GM04504 (cell line): ENCODE measurements at places on chromosomes 5 and 9.

DNA sequence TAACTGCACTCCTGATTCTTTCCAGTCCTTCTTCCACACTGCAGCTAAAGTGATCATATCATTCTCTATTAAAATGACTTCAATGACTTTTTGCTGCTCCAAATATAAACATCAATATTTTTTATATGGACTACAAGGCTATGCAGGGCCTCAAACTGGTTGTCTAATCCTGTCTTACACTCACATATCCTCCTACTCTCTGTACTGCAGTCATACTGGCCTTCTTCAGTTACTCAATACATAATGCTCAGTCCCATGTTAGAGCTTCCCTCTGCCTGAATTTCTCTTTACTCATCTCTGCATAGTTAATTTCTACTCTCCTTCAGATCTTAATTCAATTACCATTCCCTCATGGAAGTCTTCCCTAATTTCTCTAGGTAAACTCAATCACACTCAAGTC lies 3.4 kb downstream of the MEIKIN start:
- no peak for DNase-seq

GRCh38 chr5:160420331-160420610 lies 1.4 kb upstream of the PTTG1 start:
- DNase-seq, result no peak

DNA sequence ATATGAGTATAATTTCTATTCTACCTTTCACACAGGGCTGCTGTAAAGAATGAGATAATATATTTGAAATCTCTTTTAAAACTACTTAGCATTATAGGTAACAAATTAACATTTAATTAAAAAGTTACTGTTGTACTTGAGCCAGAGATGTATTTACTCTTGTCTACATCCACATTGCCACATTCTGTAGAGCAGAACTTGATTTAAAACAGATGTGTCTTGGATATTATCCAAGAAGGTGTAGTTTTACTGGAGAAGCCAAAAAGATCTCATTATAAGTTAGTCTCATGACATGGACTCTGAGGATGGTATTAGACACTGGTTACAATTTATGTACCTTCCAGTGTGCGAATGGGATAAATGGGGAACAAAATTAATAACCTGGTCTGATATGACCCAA lies 293.1 kb upstream of the CCNH start:
- DNase-seq, result no peak

DNA sequence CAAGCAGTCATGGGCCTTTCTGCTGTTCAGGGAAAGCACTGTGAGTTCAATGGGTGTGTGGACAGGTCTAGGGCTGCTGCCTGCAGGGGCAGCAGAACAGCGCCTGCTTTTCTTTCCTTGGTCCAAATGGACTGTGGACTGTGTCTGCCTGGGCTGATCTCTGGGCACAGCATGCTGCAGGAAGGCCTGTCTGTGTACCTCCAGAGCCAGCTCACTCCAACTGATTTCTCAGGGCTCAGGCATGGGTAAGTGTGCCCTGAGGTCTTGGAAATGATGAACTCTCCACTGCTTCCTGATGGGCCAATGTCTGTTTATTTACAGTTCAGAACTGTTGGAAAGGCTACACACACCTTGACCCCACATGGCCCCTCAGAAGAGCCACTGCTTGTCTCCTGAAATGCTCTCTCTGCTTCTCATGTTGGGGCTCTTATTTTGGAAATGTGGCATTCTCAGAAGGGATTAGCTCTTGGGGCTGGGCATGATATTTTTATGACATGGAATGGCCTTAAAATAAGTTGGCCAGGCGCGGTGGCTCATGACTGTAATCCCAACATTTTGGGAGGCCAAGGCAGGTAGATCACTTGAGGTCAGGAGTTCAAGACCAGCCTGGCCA lies 27.0 kb downstream of the SLC22A4 start:
- no peak for DNase-seq

- DNase-seq, result no peak
Measured at GRCh38 chr5:32851559-32852173, 140.5 kb downstream of the NPR3 start.

GRCh38 chr9:122347348-122348287 lies 23.2 kb upstream of the PTGS1 start:
- no peak for DNase-seq

DNA sequence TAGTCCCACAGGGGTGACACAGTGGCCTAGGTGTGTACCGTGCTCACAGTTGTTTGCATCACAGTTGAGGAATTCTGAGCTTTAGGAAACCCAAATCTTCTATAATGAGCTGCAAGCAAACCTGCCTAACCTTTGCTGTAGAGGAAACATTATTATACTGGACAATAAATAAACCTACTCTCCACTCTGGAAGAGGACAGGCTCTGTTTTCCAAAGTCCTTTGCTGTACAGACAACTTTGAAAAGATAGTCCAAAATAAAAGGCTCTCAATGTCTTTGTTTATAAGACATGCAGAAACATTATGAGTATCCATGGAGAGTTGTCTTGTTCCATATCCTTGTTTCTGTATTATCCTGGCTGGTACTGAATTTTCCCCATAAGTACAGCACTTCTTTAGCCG lies 29.4 kb downstream of the ZNF131 start:
- no peak for DNase-seq

DNA sequence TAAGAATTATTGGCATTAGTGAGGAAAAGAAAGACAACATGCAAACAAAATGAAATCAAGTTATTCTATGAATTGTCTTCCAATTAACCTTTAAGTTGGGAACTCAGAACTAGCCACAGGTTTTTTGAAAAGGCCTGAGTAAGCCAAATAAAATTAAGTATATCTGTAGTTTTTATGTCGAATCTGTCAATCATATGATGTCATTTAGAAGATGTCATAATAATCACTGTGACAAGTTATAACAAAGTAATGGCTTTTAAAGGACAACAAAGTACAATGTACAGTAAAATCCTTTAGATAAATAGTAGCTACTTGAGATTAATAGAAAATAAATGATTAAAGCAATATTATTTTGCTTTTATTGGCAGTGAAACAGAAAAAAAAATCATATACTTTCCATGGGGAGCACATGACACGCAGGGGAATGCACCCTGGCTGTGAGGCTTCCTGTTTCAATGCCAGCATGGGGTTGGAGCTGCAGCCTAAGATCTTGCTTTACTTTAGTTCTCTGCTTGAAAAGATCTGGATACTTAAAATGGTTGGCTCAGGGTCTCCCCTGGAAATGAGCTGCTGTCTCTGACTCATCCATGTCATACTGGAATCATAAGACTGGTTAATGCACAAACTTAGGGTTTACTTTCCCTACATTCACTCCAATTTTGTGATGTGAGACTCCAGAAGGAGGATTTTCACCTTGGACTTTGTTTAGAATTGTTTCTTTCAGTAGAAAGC lies 284.3 kb downstream of the TAF11L14 start:
- DNase-seq, result no peak

DNA sequence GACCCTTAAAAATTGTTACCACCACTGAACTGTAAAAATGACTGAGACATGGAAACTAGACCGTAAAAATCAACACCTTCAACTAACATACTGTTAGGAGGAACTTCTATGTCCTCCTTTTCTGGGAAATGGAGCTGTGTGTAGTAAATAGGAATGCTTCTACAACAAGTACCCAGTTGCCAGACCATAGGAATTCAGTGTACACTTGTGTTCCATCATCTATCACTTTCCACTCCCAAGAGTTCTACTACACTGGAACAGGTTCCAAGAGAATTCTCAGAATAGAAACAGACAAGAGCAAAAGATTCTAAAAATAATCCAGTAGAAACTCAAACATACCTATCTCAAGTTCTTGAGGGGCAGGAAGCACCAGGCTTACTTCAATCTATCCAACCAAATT lies 23.6 kb downstream of the UBAP2 start:
- no peak for DNase-seq

DNA sequence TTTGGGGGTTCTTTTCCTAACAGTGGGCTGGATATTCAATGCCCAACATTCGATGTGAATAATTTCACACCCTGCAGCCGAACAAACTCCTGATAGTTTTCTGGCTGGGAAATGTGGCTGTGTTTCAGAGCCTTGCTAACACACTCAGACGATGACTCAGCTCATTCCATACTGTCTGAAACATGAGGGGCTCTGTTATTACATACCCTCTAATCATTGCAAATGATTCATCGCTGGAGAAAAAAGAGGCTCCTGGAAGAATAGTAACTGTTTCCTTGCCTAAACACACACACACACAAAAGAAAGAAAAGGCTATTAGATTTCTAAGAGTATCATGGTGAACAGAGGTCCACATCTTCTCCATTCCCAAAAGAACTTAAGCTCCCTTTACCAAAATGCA lies 75.8 kb downstream of the OXCT1 start:
- DNase-seq, result peak; percentile 68

GRCh38 chr5:40652441-40653220 lies 27.1 kb upstream of the PTGER4 start:
- DNase-seq, result no peak

GRCh38 chr5:135072387-135073281 lies 38.6 kb upstream of the PITX1 start:
- no peak for DNase-seq

DNA sequence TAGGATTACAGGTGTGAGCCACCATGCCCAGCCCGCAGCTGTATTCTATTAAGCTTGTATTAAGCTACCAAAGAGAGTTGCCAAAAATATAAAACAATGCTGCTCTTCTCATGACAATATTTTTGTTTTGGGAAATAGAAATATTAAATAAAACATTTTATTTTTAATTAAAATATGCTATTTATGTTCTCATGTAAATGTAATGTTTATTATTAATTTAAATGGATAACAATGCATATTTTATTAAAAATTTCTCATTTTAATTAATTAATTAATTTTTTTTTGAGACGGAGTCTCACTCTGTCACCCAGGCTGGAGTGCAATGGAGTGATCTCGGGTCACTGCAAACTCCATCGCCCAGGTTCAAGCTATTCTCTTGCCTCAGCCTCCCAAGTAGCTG lies 117.5 kb downstream of the ANKRD55 start:
- no peak for DNase-seq

- DNase-seq, result no peak
Measured at GRCh38 chr9:136604823-136605525, 57.7 kb upstream of the EGFL7 start.

DNA sequence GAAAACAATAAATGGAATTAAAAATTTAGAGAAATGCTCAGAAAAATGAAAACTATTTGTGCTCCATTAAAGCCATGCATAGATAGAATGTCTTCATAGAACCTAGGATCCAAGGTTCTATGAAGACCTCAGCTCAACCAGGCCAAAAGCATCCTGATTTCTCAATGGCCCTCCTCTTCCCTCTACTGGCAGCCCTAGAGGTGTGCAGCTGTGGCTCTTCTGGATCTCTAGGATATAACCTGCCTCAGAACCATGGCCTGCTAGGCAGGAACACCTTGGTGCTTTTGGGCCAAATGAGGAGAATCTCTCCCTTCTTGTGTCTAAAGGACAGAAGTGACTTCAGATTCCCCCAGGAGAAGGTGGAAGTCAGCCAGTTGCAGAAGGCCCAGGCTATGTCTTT lies 15.1 kb downstream of the IFNA1 start:
- DNase-seq, result no peak

DNA sequence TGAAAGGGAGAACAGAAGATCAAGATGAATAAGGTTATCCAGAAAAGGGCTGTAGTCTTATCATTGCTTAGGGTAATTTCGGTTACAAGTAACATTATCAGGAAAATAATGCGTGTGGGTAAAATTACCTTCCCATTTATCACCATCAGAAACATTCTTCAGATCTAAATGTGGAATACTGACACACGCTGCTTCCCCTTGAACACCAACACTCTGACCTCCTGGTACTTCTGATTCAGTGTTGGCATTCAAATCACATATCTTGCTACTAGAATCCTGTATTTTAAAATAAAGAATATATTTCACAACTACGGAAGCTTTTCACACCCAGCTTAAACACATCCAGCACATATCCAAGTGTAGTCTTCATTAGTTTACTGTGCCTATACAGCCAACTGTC lies 70.2 kb downstream of the PKD2L2 start:
- no peak for DNase-seq

DNA sequence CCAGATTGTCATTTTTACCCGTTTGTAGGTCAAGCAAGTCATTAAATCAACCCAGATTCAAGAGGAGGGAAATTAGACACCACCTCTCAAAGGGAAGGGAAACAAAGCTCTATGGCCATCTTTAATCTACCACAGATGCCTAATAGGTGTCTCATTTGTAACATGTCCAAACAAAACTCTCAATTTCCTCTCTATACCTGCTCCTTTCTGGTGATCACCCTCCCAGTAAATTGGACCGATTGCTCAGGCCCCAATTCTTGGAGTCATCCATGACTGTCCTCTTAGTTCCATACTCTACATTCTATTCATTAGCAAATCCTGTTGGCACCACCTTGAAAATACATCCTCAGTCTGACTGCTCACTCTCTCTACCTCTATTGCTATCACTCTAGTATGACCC lies 22.1 kb upstream of the UGCG start:
- DNase-seq, result no peak
